ENCODE measurements at places on chromosomes 2 and 18.

- no peak for DNase-seq
These were observed 91.8 kb upstream of the ST6GAL2 start for GRCh38 chr2:106977717-106978116.

DNA sequence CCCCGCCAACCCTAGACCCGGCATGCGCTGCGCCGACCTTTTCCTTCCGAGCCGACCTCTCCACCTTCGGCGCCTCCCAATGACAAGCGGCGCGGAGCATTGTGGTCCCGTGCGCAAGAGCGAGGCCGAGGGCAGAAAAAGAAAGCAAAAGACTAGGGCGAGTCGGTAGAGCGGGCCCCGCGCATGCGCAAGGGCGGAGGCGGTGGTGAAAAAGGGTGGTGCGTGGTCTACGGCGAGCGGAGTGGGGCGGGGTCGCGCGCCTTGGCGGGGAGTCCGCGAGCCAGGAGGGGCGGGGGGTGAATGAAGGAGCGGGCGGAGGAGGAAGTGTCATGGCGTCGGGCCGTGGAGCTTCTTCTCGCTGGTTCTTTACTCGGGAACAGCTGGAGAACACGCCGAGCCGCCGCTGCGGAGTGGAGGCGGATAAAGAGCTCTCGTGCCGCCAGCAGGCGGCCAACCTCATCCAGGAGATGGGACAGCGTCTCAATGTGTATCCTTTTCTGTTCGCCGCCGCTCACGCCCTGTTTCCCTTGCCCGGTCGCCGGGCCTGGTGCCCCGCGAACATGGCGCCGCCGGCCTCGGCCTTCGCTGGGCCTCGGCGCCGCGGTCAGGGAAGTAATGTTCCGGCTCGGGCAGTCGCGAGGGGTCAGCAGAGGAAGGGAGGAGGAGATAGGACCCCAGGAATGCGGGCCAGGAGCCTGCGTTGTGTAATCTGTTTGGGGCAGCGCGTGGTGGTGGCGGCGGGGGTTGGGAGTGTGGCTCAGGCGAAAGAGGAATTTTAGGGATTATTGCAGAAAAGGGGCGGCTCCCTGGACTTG is at the start of gene CCNT2:
TSS of gene CCNT2 (plus strand) at position 297 of the 815 bp plus-strand sequence. CDS start at position 330, 33 bp downstream.
- peak; percentile 100 for DNase-seq

DNA sequence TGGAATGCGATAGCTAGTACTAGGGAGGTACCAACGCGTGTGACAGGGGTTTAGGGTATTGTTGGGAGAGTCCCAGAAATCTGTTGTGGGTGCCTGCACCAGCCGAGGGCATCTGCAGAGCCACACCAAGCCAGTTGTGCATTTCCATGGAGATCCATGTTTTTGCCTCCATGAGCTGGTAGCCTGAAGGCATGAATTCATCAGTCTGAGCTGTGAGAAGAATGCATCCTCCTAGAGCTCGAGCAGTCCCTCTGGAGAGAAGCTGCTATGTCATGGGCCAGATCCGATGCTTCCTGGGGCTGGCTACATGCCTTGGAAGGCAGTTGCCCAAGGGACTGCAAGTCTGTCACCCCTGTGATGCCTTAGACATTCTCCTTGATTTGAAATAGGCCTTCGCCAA is 57.9 kb downstream of the LIPG start:
- no peak for DNase-seq

DNA sequence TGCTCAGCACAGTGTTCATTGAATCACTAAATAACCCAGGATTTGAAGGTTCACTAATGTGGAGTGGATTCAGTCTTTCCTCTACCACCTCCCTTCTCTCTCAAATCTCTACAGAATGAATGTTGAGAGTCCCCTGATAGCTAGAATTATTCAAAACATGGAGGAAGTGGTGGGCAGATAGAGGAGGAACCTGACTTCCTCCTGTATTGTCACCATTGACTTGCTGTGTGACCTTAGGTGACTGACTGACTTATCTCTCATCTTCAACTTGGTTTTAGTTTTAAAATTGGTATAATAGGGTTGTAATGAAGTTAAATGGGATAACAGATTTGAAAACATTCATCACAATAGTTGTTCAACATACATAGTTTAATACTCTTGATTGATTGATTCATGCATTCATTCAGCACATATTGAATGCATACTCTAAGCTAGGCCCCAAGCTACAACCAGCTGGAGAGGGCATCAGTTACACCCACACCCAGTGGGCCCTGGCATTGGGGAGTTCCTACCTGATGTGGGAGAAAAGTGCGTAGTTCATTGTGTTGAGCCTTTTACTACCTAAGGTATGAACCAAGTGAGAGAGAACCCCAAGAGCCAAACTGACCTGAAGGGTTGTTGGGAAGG is 96.0 kb downstream of the WDR7 start:
- DNase-seq, result no peak

GRCh38 chr2:233926806-233927205 is 9.6 kb downstream of the TRPM8 start:
- no peak for DNase-seq

DNA sequence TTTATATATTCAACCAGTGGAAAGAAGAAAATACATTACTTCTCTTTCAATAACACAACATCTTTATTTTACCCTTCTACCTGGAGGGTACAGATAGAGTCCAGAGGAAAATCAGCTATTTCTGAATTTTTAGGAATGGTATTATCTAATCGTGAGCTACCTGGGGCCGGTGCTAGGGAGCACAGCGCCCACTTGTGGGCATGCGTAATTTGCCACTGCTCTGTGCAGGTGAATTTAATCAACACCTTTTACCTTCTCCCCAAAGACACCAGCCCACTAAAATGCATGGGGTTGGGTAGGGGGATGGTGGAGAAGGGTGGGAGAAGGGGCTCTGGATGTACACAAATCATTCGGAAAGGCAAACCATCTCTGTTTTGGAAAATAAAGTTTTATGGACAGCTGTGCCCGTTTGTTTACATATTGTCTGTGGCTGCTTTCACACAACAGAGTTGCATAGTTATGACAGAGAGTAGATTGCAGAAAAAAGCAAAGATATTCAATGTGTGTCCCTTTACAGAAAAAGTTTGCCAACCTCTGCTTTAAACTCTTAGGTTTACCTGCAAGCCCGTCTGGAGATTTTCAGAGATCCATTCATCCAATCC is 51.5 kb upstream of the DCC start:
- peak; percentile 1 for DNase-seq

DNA sequence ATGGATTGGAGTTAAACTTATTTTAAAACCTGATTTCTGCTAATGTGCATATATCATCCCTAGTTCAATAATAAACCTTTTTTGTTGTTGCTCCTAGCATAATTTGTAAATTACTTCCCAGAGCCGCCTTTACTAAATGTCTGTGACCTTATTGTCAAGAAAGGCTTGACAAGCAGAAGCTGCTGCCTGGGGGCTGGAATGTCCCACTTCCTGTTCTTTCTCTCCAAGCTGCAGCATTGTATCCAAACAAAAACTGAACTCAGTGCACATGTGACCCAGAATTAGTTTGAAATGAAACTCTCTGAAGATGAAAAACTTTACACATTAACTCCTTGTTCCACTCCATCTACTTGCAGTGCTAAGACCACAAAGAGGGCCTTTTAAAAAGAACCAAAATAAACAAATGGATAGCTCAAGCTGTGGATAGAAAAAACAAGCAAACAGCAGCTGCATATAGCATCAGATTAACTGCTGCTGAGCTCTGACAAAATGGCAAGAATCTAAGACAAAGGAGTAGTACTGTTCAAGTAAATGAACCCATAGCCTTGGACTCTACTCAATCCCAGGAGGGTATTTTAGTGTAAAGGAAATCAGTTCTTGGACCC is 99.8 kb upstream of the NEUROD1 start:
- no peak for DNase-seq

GRCh38 chr2:189685540-189686229 is 11.2 kb downstream of the ANKAR start:
- no peak for DNase-seq

GRCh38 chr2:56505885-56506284 is 322.1 kb downstream of the CCDC85A start:
- DNase-seq, result no peak

DNA sequence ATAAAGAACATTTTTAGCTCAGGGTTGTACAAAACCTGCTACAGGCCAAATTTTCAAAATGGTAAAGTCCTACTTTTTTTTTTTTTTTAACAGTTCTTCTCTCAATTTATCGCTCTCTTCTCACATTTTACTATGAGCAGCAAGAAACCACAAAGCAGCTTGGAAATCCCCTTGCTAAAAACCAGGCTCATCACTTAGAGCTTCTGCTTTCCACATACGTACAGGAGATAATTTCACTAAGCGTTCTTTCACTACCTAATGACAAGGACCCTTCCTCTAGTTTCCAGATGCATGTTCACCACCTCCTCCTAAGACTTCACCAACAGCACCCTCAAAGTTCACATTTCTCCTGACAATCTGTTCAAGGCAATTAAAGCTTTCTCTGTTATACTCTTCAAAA is 294.9 kb upstream of the CYRIA start:
- DNase-seq, result no peak

GRCh38 chr18:28757466-28758008 is 580.6 kb upstream of the CDH2 start:
- DNase-seq, result no peak

DNA sequence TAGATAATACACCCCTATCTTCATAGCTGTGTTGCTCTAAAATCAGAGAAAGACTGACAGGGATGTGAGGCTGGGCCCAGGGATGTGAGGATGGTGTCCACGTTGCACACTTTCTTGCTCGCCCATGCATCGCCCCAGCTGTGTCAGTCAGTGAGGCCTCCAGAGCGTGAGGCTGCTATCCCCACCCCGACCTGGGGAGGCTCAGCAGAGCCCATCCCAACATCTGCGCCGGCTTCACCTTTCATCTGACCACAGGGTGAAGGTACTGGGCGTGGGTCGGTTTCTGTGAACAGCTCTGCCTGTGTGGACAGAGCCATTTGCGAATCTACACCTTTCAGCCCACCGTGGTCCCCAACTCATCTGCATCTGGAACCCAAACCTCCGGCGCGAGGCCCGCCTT is 255.7 kb downstream of the HDAC4 start:
- no peak for DNase-seq

- DNase-seq, result no peak
These were observed 540.1 kb downstream of the NRXN1 start for GRCh38 chr2:50491541-50492476.

GRCh38 chr2:45919711-45920111 is 268.2 kb downstream of the PRKCE start:
- no peak for DNase-seq

DNA sequence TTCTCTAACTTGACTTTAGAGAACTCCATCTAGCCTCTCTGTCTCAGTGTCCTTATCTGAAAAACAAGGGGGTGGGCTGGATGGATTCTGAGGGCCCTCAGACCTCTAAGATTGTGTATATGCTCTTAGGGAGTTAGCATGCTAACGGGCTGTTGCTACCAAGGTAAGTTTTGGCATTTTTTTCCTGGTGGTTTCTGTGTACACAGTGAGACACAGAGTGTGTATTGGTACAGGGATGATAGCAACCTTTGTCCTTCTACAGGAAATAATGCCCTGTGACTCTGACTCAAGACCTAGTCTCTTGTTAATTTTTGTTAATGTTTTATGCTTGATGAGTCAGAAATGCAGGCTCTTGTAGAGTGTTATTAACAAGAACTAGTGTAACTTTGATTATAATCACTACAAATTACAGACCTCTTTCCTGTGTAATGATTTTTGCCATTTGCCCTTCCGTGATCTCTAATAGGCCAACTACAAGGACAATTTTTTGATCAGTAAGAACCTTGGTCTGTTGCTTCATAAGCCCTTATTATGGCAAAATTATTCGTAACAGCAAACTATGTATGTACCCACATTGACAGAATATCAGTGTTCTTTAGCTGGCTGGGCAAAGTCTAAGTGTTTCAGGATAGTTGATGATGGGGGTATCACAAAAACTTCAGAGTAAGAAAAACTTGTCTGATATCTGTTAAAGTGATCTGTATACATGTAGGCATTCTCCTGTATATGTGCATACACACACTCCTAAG is 89.7 kb downstream of the SPTBN1 start:
- no peak for DNase-seq

GRCh38 chr2:80392441-80392840 is 87.9 kb upstream of the LRRTM1 start:
- no peak for DNase-seq

DNA sequence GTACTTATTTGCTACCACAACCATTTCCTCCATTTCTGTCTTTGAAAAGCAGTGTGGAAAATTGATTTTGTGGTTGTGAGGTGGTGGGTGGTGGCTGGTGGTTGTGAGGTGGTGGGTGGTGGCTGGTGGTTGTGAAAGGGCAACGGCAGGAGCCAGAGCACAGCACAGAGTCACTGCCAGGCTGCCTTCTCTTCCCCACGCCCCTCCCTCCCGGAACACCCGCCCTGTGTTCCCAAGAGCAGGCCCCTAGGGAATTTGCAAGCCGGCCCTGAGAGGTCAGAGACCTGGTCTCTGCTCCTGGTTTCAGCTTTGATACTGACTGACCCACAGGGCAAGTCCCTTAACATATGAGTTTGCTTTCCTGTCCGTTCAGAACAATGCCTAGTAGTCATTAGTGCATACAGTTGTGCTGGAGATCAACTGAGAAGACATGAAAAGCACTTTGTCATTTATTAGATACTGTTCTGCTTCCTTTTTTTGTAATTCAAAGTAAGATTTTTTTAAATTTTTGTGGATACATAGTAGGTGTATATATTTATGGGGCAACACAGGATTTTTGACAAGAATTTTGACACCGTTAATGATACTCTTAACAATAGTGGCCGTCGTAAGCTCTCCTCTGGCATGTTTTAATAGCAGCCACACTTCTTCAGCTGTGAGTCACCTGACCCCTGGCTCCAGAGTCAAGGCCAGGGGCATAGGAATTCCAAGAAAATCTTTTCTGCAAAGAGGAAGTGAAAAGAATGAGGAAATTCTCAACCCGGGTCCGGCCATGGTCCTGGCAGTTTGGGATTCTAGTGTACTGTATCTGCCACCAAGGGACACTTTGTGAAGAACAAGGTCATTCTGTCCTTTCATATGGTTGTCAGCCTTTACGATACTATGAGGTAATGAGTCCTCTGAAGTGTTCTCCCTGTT is 53.2 kb downstream of the ITGA6 start:
- DNase-seq, result no peak

- DNase-seq, result no peak
These were observed 884 bp upstream of the RAPH1 start for GRCh38 chr2:203535784-203536585.

GRCh38 chr18:3653263-3653850 is 203.4 kb downstream of the TGIF1 start:
- no peak for DNase-seq

GRCh38 chr2:200761266-200761665 is 50.4 kb upstream of the BZW1 start:
- no peak for DNase-seq

DNA sequence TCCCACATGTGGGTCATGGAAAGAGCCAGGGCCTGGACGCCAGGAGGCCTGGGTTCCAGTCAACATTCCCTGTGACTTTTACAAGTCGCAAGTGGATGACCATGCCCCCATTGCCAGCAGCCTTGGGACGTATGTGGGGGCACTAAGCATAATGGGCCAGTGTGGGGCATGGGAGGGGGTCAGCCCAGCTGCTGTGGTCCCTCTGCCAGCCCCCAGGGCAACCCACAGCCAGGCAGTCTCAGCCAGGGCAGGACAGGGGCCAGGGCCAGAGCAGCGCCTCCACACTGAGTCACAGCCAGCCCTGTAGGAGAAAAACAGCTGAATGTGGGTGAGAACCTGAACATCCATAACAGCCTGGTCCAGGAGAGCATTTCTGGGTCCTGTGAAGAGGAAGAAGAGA is 173.2 kb downstream of the GFPT1 start:
- no peak for DNase-seq

All from stimulated activated CD8-positive, alpha-beta memory T cell treated with anti-CD3 and anti-CD28 coated beads, Interleukin-15, amount 100 ng/mL, for 48 hours (primary cell).